ENCODE measurements at places on chromosomes 2 and 18. TPM values are rescaled to one million over a fixed set of nuclear protein-coding genes. Genes with fewer than 3 reads are reported as not detected.

The SRD5A2 gene
- total RNA-seq: 0.20 TPM

The KCNE4 gene
- total RNA-seq: 0.05 TPM

The KANSL1L gene
- 22.4 TPM for total RNA-seq

The RTKN gene
- 60.8 TPM for total RNA-seq

The POTEF gene
- not detected for total RNA-seq

The CPO gene
- not detected for total RNA-seq

The ALK gene
- total RNA-seq: not detected

The MFSD2B gene
- total RNA-seq: 0.05 TPM

The MARCHF7 gene
- total RNA-seq: 155 TPM

The TPO gene
- total RNA-seq: not detected

The RAB1A gene
- 97.2 TPM for total RNA-seq

All from renal cortical epithelial cell (primary cell).